ENCODE measurements at places on chromosomes 13 and 19. TPM values are rescaled to one million over a fixed set of nuclear protein-coding genes. Genes with fewer than 3 reads are reported as not detected.

GRCh38 chr19:4456476-4456842 lies 1.1 kb downstream of the UBXN6 start:
- DNase-seq: no peak

DNA sequence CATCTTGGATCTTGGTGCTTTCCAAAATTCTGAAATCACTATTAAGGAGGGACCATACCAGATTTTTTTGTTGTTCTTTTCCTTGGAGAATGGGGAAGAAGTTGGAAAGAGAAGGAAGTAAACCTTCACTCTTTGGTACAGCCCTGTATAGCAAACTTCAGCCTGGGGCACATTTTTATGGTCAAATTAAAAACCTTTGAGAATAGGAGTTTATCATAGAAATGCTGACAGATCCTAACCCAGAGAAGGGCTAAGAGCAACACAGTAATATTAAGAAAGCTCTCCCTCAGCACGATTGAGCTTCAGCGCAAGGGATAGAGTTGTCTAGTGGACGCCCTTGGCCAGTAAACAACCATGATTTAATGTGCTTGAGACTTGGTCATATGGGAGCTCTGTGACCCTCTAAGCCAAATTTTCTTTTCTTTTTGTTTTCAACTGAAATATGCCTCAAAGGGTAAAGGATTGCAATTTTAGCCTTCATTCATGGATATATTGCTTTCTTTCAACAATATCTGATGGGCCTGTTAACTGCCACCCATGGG lies 294.3 kb upstream of the MAB21L1 start:
- no peak for DNase-seq

DNA sequence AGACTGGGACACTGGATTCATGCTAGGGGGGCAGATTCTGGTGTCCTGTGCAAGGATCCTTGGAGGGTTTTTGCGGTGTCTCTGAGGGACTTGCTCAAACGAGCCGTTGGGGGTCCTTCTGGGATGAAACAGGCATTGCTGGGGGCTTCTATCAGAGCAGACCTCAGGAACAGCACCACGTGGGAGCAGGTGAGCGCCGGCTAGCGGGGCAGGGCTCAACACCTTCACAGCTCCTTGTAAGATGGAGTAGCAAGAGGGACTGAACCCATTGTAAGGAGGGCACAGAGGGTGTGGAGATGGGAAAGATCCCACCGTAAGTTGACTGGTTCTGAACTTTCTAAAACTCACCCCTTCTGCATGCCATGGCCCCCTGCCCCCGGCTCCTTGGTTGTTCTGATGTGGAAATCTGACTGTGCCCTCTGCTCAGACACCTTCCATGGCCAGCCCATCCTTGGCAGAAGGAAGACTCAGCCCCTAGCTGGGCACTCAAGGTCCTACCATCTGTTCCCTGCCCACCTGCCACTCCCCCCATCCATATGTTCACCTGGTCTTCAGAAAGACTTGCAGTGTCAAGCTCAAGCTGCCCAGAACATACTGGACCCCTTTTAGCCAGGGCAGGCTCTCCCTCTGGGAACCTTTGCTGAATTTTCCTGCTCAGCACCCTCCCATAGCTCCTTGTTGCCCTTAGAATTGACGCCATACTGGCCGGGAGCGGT lies 1.2 kb downstream of the SLC27A1 start:
- no peak for DNase-seq

DNA sequence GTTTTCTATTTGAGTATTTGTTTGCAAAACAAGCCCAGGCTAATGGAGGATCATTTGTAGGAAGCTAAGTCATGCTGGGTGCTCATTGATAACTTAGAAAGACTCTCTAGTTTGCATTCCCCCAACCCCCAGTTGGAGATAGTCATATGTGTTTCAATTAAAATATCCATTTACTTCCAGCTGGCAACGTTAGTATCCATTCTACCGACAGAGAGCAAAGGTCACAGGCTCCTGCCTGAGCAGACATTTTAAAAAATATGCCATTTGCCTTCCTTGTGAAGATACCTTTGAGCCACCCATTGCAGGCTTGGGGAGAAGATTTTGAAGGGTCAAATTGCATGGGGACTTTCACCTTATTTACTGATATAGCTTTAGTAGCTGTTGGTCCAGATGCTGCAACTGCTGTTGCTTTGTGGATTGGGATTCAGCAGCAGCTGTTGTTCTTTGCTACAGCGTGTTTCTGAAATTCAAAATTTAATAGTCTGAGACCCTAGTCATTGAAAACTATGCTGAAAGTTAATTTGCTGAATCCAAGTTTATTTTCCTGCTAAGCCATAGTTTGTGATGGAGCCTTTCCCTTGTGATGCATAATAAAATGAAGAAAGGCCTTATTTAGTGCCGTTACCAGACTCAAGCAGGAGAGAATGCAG lies 335.1 kb downstream of the GPC6 start:
- no peak for DNase-seq

DNA sequence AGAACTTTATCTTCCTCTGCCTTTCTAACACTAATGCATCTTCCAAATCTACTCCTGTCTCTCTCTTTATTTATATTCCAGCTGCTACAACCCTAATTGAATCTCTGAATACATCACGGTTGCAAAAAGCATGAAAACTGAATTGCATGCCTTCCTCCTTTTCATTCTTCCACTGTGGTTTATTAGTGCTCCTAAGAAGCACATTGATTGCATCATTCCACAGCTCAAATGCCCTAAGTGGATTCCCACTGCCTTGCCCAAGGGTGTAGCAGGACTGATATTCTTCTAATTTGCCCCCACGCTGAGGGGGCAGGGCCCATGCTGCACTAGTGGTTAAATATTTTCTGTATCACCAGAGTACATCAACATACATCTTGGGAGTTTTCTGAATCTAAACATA lies 640.8 kb downstream of the EFNB2 start:
- no peak for DNase-seq

DNA sequence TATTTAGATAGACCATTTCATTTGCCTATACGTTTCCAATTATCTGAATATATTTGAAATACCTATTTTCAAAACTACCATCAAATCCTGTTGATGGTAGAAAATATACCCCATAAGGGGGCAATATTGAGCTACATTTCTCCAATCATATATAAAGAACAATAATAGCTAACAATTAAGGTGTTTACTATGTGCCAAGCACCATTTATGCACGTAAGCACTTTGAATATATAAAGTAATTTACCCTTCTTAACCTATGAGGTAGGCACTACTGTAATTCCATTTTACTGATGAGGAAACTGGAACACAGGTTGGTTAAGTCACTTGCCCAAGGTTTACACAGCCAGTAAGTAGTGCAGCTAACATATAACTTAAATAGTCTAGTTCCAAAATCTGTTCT lies 79.2 kb downstream of the UBL3 start:
- no peak for DNase-seq

GRCh38 chr19:40687525-40688016 lies 2.9 kb downstream of the NUMBL start:
- DNase-seq: no peak

The TEAD2 gene
- not detected for total RNA-seq

The DHX34 gene
- 17.9 TPM for total RNA-seq

The SLITRK1 gene
- not detected for total RNA-seq

The ZNF888 gene
- total RNA-seq: 5.1 TPM

The PSG7 gene
- not detected for total RNA-seq

The CYP2F1 gene
- not detected for total RNA-seq

The SELENOW gene
- total RNA-seq: 178 TPM

The ZNF880 gene
- 11.5 TPM for total RNA-seq

All from activated CD4-positive, alpha-beta T cell treated with anti-CD3 and anti-CD28 coated beads for 36 hours (primary cell).